Omental fat pad (tissue), 4 donors: ENCODE measurements at places on chromosomes 16 and 17.

DNA sequence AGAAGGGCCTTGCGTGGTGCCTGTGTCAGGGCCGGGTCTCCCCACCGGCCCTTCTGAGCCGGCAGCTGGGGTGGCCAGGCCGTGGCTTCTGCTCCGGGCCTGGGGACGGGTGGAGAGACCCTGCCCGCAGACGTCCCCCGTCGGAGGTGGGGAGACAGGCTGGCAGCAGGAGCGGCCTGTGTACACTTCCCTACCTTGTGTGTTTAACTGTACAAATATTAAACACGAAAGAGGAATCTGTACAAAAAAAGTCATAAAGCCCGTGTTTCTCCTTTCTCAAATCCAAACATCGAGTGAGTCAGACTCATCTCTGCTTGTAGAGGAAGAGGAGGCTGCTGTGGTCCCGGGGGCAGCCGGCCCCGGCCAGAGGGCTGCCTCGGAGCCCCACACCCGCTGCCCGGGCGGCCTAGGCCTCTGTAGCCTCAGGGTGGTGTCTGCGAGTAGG, 2.0 kb downstream of the CACNA1H start:
- no peak for DNase-seq

DNA sequence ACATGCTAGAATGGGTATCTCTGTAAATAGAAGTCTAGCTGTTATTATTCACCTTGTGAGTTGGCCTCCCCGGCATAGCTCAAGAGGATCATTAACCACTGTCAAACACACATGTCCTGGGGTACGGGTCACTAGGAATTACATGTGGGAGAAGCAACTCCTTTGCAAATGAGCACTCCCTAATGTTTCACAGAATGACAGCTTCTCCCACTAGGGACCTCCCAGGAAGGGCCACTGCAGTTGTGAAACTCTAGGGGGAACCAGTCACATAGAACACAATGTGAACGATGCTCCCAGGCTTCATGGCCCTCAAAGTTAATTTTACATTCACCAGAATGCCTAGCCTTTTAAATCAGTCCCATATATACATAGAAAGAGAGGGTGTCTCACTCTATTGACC, 12.4 kb upstream of the ZNF19 start:
- no peak for DNase-seq

GRCh38 chr16:63613701-63614100, 1508.2 kb downstream of the CDH11 start:
- no peak for DNase-seq

DNA sequence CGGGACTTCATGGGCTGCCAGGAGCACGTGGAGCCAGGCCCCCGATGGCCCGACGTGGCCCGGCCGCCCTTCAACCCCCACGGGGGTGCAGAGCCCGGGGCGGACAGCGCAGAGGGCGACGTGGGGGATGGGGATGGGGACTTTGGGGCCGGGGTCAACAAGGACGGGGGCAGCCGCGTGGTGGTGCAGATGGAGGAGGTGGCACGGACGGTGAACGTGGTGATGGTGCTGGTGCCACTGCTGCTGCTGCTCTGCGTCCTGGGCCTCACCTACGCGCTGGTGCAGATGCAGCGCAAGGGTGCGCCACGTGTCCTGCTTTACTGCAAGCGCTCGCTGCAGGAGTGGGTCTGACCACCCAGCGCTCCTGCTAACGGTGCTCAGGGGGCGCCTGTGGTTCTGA, 19.5 kb downstream of the MMP15 start:
- no peak for DNase-seq

GRCh38 chr16:83258366-83258928, 549.3 kb upstream of the HSBP1 start:
- DNase-seq = no peak
